Activated CD4-positive, alpha-beta T cell treated with anti-CD3 and anti-CD28 coated beads, Interleukin-2, amount 50 U/mL, for 4 hours (primary cell): ENCODE measurements at places on chromosomes 16 and 17.

GRCh38 chr17:47650525-47651522, 1.1 kb downstream of the KPNB1 start:
- peak; percentile 94 for DNase-seq

- no peak for DNase-seq
Measured at GRCh38 chr17:16870253-16871245, 101.4 kb downstream of the TNFRSF13B start.

GRCh38 chr16:13806671-13807070, 113.3 kb upstream of the ERCC4 start:
- no peak for DNase-seq

DNA sequence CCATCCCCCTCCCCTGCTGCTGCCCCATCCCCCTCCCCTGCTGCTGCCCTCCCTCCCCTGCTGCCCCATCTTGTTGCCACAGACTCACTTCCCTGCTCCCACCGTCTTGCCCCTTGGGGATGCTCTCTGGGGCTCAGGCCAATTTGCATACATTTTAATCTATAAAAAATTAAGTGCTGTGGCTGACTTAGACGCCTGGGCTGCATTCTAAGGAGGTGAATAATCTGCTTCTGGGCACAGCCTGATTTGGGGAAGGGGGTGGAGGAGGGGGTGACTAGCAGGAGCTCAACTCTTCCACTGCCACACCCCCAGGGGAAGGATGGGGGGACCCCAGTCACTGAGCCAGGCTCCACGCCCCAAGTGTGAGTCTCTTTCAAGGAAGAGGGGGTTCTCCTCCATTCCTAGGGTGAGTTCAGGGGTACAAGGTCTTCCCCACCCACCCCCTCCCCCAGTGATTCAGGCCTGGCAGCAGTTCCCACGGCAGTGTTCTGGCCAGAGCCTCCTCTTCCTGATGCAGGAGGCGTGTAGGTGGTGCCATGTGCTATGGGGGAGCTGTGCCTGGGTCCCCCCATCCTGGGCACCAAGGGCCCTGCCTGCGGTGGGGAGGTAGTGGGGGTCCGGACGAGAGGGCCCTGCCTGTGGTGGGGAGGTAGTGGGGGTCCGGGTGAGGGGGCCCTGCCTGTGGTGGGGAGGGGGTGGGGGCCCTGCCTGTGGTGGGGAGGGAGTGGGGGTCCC, 5.0 kb downstream of the DPH1 start:
- no peak for DNase-seq

DNA sequence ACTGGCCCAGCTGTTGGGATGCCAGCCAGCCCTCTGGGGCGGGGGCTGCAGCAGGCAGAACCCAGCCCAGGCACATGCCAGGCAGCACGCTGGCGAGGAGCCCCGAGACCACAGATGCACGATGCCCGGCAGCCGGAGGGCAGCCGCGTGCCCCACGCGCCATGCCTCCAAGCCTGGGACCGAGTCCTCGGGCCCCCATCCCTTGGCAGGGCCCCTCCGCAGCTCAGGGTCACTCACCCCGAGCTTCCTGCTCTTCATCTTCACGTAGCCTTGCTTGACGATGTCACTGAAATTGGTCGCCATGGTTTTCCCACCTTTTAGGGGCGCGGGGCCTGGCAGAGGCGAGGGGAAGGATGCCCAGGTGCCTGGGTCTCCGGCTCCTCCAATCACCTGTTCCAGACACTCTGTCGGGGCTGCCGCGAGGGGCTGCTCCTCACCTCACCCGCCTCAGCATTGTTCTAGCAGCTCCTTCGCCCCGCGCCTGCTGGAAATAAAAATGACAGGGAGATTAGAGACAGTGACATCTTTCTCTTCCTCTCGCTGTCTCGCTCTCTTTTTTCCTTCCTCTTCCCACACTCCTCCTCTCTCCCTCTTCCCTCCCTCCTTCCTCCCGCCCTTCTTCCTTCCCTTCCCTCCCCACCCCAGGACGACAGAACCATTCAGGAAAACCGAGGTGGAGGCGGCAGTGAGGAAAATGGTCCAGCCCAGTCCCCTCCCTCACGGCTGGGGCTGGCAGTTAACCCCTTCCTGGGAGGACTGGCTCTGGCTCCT, 6.9 kb downstream of the DOK4 start:
- DNase-seq, result no peak

GRCh38 chr17:61009663-61010062, 332.0 kb downstream of the BCAS3 start:
- no peak for DNase-seq

GRCh38 chr16:17409894-17410293, 60.9 kb downstream of the XYLT1 start:
- DNase-seq, result no peak

- DNase-seq, result no peak
Measured at GRCh38 chr17:55709984-55710383, 12.7 kb downstream of the TMEM100 start.

GRCh38 chr17:47323382-47324223, at the start of gene EFCAB13:
TSS of gene EFCAB13 (plus strand) at chr17:47323955. CDS start at chr17:47328354, 4,399 bp downstream.
- DNase-seq, result peak; percentile 64

DNA sequence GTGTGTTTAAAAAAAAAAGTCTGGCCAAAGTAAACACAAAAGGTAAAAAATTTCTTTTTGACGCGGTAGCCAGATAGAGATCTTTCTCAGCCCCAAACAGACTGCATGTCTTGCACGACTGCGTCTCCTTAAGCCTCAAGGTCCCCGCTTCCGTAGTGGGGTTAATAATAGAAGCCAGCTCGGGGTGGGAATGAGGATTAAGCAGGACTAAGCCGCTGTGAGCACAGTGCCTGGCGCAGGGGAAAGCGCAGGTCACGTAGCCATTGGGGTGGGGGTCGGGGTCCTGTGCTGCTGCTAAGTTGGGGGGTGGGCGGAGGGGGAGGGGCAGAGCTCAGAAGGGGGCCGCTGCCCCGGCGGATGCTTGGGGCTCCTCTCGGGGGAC, 521 bp downstream of the GGA2 start:
- DNase-seq, result peak; percentile 6

DNA sequence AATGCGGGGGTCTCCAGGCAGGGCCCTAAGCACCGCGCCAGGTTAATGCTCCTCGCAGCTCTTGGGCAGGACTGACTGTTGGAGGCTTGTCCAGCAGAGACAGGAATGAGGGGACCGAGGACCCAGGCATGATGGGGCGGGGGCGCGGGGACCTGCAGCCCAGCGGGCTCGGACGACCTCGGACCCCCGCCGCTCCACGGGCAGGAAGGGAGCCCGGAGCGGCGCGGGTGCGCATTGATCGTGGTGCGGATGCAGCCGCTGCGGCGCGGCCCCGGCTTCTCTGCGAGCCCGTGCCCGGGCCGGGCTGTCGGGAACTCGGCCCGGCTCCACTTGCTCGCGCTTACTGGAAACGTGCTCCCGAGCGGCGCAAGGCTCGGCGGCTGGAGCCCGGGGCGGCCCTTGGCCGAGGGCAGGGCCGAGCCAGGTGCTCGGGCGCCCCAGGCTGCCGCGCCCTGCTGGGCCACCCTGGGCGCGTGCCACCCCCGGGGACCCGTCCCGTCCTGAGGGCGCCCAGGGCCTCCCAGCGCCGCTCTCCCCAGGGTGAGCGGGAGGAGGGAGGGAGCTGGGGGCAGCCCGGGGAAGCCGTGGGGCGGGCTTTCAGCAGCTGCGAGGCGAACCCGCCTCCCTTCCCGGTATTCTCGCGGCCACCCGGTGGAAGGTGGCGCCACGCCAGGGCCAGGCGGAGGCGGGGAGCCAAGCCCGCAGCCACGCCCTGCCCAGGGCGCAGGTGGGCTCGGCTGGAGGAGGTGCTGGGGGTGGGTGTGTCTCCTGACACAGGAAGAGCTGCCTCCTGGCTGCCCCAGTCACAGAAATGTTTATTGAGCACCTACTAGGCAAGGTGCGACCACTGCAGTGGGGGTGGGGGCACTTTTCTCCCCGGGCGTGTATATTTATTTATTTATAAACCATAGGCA, 45.9 kb downstream of the SOCS3 start:
- peak; percentile 61 for DNase-seq
